ENCODE measurements at places on chromosomes 2 and 18.

- DNase-seq: peak; percentile 6
Observed at GRCh38 chr2:191650896-191651773, 26.8 kb upstream of the NABP1 start.

GRCh38 chr2:127032621-127033020, 74.3 kb downstream of the BIN1 start:
- no peak for DNase-seq

- no peak for DNase-seq
Observed at GRCh38 chr2:120365236-120365793, 19.4 kb downstream of the INHBB start.

GRCh38 chr2:157837851-157838441, 38.2 kb downstream of the ACVR1 start:
- no peak for DNase-seq

DNA sequence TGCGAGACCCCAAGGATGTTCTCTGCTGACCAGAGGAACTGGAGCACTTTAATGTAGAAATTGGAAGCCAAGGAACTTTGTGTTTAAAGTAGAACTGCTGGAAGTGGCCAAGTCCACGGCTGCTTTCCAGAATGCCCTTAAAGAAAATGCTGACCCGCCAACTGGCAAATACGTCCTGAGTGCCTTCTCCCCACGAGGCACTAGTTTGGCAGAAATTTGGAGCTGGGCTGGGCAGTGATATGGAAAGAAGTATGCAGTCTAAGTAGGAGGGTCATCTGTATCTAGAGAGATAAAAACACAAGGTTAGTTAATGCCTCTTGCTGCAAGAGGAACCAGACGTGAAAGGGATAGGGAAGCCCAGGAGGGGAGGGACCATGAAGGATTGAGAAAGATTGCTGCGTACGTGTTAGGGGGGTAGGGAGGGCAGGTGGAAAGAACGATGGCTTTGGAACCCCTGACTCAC, 59.3 kb upstream of the RFX8 start:
- DNase-seq: no peak

DNA sequence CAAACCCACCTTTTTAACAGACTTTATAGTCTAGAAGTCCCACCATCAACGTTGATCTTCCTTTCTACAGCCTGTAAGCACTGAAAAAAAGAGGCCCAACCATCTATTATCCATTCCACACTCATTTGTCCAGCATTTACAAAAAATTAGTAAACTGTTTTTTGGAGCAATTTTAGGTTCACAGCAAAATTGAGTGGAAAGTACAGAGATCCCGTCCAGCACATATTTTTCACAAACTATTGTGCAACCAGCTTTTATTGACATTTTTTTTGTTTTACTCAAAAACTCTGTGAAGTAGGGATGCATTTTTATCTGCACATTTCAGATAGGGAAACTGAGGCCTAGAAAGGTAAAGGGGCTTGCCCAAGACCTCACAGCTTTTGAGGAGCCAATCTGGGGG, 68.6 kb downstream of the TNP1 start:
- DNase-seq: no peak

- no peak for DNase-seq
Observed at GRCh38 chr2:35891528-35891927, 464.1 kb upstream of the CRIM1 start.

DNA sequence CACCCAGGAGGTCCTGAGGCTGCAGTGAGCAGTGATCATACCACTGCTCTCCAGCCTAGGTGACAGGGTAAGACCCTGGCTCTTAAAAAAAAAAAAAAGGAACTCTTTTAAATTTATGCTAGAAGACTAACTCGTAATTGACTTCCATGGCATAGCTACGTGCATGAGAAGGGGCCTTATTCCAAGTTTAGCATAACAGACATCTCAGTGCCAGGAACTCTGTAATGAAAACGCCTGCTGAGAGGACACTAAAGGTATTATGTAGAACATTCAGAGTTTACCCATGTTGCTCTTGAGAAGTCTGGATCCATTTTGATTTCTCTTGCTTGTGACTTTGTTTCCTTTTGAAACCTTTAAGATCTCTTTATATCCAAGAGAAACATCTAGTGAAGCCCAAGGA, 276.0 kb downstream of the ZNF407 start:
- no peak for DNase-seq

DNA sequence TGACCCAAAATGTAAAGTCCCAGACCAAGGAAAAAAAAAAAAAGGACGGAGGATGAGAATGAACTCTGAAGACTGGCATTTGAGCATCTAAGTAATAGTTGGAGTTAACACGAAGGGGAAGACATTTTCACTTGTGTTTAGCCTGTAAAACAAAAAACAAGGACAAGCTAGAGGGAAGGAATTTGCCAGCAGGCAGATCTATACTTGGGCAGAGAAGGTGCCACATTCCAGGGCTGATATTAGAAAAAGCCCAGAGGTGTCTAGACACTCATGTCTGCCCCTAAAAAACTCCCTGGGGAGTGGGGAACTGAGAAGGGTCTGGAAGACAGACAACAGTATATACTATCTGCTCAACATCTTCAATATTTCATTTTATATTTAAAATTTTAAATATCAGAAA, 171.1 kb downstream of the ZEB2 start:
- DNase-seq: no peak

GRCh38 chr18:45335282-45336043, 279.8 kb upstream of the SLC14A2 start:
- peak; percentile 28 for DNase-seq

DNA sequence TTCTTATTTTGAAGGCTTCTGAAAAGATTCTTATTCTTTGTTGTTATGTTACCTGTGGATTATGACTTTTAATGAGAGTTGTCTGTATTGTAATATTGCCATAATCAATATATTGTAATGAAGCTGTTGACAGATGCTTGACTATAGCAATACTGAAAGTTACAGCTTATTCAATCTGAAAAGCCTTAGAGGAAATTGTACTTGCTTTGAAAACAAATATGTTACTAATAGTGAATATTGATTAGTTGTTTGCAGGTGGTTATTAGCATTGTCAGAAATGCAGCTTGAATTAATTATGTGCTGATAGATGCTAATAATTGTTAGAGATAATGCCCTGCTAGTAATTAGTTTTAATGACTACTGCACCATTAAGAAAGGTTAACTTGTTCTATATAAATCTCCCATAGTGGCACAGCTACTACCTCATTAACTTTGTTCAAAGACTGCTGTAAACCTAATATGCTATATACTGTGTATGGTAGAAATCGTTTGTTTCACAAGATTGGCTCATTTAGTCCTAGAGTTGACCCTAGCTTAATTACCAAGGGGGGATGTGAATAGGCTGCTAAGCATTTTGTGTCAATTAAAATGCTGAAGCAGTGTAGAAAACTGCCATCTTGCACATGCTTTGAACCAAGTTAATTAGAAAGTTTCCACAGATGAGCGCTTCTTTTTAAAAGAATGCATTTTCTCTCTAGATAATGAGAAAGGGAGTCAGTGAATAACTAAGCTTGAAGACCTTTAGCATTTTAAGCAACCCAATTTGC, 30.5 kb downstream of the SLC39A10 start:
- DNase-seq: no peak

GRCh38 chr2:32715391-32715841, 87.6 kb downstream of the TTC27 start:
- no peak for DNase-seq

DNA sequence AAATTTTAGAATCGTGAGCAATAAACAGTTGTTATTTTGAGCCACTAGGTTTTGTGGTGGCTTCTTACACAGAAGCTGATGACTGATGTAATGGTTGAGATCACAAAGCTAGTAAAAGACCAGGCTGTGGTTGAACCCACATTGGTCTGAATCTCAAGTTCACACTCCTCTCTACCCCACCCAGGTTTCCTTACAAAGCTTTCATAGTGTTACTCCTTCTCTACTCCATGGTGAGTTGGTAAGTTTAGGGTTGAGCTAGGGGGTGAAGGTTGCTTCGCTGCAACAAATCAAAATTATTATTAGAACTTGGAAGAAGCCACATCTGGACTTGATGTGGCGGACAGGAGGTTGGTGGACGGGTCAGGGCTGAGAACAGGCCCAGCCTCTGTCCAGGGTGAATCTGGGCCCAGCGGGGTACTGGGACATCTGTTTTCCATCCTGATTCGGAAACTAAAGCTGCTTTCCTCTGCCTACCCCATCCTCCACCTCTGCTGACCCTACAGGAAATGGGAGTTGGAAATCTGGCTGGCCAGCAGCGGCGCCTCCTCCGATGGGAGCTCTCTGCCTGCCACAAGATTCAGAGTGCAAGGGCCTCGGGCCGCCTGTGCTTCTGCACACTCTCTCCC, 86.3 kb downstream of the ZFP36L2 start:
- DNase-seq: no peak

GRCh38 chr2:57443973-57444521, 602.6 kb upstream of the VRK2 start:
- DNase-seq: no peak

DNA sequence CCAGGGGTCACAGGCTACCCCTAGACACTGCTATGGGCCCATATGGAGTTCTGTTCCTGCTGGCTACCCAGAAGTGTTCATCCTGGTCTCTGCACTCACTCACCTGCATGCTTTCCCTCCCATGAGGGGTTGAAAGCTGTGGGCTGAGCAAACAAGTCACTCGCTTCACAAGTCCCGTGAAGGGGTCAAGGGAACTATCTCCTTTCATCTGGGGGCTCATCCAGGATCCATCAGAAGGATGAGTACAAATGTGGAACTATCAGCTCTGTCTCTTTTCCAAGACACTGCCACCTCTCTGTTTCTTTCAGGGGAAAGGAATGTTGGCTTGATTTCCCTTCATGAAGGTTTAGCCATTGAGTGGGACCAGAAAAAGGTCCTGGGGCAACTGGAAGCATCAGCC, 21.7 kb downstream of the SULT1C4 start:
- no peak for DNase-seq

DNA sequence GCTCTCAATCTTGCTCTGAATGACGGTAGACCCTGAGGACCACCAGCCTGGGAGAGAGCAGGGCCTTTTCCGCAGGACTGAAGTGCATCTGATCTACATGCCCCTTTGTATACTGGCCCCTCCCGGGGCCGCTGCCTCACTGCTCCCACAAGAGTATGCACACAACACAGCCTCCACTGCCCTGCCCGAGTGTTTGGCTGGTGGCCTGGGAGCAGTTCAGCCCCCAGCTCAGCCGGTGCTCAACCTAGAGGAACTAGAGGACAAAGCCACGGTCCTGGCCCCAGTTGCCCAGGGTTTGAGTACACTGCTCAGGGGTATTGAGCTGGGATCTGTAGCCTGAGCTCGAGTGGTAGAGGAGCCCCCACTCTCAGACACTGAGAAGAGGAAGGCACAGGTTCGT, 118.9 kb upstream of the CAB39 start:
- no peak for DNase-seq

DNA sequence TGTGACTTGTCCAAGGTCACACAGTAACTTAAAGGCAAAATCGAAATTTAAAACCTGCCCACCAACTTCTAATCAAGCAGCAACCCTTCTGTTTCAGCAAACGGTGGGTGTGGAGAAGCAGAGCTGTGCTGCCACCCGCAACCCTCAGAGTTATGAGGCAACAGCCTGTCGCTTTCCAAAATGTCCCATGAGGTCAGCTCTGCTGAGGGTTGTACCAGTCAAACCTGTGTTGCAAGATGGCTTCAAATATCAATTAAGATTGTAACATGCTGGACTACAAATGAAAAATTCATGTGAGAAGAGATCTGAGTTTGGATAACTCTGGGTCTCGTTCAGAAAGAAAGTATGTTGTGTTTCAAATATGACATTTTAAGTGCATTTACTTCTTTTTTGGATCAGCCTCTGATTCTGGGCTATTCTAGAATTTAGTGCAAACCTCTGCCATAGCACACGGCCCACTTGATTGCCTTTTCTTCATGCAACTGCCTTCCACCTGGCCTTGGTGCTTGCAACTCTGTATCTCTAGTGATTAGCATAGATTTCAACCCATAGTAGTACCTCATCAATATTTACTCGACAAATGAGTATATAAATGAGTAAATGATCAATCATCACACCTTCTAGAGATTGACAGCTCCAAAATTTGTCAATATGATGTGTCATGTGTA, 69.3 kb downstream of the TIMM21 start:
- DNase-seq: no peak

- no peak for DNase-seq
Observed at GRCh38 chr2:172280571-172281361, 146.6 kb upstream of the ITGA6 start.

DNA sequence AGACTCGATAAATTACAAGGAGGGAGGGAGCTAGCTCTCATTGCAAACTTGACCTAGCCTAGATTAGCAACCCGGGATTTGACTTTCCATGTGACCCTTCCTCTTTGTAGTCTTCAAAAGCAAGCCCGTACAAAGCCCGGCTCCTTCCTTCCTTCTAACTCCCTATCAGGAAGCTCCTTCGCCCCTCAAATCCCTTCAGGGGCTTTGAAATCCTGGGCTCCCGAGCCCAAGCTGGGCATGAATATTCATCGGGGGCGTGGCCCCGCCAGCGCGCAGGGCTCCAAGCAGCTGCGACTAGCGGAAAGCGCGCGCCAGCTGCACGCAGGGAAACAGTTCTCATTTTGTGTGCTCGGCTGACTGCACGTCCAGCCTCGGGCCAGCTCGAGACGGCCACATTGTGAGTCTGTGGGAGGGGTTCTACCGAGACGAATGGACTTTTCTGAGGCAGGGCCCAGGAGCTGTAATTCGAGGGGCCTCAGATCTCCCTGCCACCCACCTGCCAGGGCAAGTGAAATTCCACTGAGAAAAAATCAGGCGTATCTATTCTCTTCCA, 84.0 kb upstream of the PELI1 start:
- peak; percentile 92 for DNase-seq

GRCh38 chr2:77391119-77391518, 131.1 kb downstream of the LRRTM4 start:
- no peak for DNase-seq

GRCh38 chr2:33207151-33207740, 260.5 kb downstream of the LTBP1 start:
- no peak for DNase-seq

GRCh38 chr2:16728351-16729136, 62.9 kb upstream of the CYRIA start:
- DNase-seq: no peak

GRCh38 chr2:65045651-65046050, 10.6 kb upstream of the CEP68 start:
- DNase-seq: peak; percentile 33

GRCh38 chr2:119659601-119660342, 19.2 kb upstream of the TMEM177 start:
- peak; percentile 70 for DNase-seq

GRCh38 chr2:177245010-177245422, 19.5 kb downstream of the NFE2L2 start:
- DNase-seq: peak; percentile 45

DNA sequence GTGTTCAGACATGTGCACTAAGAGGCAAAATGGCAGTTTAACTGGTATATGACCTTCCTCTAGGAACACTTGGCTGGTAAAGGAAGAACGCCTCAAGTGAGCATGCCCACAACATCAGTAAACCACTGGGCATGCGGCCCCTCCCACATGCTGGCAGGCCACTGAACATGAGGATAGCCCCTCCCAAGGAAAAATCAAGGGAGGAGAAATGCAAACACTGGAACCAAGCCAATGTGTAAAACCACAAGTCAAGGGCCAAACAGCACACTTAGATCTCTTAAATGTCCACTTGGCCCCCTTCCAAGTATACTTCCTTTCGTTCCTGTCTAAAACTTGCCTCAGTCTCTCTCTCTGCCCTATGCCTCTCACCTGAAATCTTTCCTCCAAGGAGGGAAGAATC, 980.8 kb downstream of the TSN start:
- DNase-seq: no peak

GRCh38 chr18:46466234-46467160, 190.5 kb downstream of the LOXHD1 start:
- peak; percentile 63 for DNase-seq

Measured in iPS-NIHi11 (cell line).